ENCODE measurements at places on chromosomes 11 and 22.

DNA sequence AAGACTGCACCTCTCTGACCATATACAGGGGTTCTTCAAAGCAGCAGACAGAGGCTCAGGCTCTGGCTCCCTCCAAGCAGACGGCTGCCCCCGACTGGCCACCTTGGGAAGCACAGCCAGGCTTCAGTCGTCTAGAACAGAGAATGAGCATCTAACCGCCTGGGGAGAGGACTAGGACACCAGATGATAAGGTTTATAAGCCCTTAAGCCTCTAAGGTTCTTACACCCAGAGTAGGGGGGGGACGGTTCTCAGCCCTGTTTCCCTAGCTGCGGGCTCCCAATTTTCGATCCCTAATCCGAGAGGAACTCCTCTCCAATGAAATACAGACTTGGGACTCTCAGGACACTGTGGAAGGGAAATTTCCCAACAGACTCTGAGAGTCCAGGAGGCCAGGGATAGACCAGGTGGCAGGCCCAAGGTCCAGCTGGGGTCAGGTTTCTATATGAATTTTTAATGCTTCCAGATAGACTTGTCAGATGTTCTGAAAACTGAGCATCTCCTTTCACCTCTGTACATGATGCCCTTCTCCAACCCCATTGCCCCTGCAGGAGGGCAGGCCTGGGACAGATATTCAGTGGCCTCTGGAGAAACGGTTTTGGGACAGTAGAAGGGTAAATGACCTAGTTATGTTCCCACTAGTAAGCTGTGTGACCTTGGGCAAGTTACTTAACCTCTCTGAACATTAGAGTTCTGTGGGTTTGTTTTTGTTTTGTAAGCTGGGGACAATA lies 20.2 kb downstream of the RTN4RL2 start:
- no peak for DNase-seq

DNA sequence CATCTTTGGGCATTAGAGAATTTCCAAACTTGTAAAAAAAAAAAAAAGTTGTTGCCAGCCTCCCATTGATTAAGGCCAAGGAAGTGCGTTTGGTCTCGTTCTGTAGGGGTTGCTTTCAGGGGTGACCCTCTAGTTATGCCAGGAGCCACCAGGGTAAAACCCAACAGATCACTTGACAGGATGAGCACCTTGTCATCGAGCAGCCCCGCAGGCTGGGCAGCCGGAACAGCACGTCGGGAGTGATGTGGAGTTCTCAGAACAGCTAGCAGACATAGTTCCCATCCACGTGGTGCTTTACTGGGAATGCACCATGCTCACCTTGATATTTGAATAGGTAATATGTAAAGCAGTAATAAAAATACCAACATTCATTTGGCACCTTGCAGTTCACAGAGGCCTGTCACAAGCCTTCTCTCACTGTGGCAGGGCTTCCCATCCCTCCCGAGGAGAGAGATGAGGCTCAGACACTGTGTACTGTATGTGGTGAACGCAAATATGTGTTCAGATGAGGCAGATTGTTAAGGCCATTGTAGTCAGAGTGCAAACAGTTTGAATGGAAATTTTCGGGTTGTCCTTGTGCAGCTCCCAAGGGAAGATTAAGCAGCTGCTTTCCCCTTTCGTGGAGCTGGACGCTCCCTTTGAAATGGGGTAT lies 70.9 kb upstream of the SORL1-AS1 start:
- no peak for DNase-seq

DNA sequence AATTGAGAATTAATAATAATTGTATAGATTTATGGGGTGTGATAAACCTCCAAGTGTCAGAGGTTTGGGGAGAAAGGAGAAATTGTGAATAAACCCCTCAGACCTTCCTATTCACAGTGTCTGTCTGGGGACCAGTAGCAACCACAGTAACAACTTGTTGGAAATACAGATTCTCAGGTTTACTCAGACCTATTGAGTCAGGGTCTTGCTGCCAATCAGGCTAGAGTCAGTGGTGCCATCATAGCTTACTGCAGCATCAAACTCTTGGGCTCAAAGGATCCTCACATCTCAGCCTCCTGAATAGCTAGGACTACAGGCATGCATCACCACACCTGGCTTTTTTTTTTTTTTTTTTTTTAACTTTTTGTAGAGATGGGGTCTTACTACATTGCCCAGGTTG lies 17.3 kb downstream of the SLC3A2 start:
- DNase-seq, result no peak

- DNase-seq, result no peak
Observed at GRCh38 chr22:31739795-31740201, 10.1 kb downstream of the PRR14L start.

GRCh38 chr11:117950301-117950700 lies 21.1 kb upstream of the TMPRSS13 start:
- no peak for DNase-seq

DNA sequence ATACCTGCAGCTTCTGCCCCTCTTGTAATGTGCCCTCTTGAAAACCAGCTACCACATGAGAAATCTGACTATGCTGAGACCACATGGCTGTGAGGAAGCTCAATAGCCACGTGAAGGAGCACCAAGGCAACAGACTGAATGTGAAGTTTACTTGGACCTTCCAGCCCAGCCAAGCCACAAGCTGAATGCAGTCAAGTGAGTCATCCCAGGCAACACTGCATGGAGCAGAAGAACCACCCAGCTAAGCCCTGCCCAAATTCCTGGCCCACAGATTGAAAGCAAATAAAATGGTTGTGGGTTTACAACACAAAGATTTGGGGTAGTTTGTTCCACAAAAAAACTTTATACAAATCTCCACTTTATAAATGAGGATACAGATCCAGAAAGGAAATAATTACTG lies 114.5 kb downstream of the TIMP3 start:
- DNase-seq, result no peak

- no peak for DNase-seq
Observed at GRCh38 chr22:23179381-23180299, 669 bp upstream of the BCR start.

- no peak for DNase-seq
Observed at GRCh38 chr11:116217441-116217840, 555.3 kb downstream of the BUD13 start.

DNA sequence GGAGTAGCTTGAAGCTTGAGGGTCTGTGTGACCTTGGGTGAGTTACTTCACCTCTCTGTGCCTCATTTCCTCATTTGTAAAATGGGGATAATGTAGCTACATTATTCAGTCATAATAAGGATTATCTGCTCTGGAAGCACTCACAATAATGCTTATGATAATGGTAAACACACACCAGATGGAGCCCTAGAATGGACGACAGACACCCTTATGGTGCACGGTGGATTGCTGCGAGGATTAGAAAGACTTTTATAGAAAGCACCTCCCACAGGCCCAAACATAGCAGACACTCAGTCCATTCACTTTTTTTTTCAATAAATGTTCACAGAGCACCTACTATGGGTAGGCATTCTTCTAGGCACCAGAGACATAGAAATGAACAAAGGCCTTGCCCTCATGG lies 53.8 kb downstream of the LARGE1 start:
- no peak for DNase-seq

GRCh38 chr22:45672564-45673481 lies 1.2 kb downstream of the ATXN10 start:
- no peak for DNase-seq

- no peak for DNase-seq
Observed at GRCh38 chr22:18008136-18008535, 16.2 kb downstream of the MICAL3 start.

- DNase-seq, result no peak
Observed at GRCh38 chr22:27107386-27107785, 450.0 kb downstream of the MIAT start.

DNA sequence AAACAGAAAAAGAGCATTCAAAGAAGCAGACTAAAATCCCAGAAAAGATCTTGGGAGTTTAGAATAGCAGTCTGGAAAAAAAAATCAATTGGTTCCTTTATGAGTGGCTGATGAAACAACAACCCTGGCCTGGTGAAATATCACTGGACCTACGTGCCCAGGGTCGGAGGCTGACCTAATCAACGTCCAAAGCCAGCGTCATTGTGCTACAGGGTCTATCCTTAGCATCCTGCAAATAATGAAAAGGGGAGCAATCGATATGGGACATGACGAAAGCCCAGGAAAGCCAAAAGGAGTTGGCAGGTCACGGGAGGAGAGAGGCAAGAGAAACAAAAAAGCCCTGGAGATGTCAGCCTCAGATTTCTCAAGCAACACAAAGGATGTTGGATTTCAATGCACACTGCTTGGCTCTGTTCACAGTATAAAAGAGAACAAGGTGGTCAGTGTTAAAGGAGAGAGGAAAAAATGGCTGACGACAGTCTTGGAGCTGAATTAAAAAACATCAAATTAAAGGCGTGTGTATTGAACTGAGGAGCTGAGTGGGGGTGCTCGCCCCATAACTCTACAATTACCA lies 148.8 kb downstream of the BLID start:
- DNase-seq, result no peak

DNA sequence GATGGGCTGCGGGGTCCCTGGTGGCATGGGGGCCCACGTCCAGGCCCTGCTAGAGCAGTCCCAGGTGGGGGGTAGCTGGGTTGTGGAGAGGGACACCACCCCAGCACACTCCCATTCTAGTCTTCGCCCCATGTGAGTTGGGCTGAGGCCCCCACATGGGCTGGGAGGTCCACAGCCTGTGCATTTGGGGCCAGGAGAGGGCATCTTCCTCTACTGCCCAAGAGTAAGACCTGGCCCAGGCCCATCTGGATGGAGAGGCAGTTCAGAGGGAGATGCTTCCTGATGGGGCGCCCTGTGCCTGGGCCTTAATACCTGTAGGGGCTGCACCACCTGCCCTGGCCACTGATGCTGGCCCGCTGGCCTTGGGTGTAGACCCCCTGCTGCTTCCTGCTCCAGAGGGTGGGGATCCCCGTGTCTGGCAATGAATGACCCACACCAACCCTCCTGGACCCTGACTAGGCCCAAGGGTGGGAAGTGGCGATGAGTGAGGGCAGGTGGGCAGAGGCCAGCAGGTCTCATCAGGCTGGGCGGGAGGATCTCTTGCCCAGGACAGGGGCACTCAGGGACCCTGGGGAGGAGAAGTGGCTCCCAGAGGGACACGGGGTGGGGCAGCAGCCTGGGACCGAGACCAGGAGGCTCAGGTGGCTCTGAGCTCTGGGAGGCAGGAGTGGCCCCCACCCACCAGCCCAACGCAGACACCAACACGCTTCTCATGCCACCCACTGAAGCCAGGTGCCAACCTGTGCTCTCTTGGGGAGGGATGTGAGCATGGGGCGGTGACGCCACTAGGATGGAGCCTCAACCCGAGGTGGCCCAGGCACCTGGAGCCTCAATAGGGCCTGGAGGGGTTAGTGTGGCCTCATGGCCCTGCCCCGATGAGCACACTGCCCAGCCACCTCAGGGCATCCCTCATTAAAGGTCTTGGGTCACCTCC lies 17.4 kb upstream of the GNB1L start:
- no peak for DNase-seq

DNA sequence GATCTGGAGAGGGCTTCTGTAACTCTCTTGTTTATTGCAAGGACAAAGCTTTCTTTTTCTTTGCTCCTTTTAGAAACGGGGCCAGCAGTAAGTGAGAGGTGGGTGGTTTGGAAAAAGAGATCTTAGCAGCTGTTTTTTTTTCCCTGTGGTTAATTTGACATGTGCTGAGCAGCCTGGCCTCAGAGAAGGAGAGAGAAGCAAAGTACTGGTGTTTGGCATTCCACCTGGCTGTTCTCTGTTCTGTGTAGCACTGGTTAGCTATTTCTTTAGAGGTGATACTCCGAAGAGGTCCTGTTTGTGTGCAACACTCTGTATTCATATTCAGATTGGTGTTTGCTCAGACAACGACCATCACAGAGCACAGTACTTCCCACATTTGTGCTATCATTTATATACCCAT lies 80.8 kb upstream of the SORL1-AS1 start:
- DNase-seq, result no peak

GRCh38 chr22:37986371-37986770 lies 2.0 kb upstream of the SOX10 start:
- DNase-seq, result no peak

DNA sequence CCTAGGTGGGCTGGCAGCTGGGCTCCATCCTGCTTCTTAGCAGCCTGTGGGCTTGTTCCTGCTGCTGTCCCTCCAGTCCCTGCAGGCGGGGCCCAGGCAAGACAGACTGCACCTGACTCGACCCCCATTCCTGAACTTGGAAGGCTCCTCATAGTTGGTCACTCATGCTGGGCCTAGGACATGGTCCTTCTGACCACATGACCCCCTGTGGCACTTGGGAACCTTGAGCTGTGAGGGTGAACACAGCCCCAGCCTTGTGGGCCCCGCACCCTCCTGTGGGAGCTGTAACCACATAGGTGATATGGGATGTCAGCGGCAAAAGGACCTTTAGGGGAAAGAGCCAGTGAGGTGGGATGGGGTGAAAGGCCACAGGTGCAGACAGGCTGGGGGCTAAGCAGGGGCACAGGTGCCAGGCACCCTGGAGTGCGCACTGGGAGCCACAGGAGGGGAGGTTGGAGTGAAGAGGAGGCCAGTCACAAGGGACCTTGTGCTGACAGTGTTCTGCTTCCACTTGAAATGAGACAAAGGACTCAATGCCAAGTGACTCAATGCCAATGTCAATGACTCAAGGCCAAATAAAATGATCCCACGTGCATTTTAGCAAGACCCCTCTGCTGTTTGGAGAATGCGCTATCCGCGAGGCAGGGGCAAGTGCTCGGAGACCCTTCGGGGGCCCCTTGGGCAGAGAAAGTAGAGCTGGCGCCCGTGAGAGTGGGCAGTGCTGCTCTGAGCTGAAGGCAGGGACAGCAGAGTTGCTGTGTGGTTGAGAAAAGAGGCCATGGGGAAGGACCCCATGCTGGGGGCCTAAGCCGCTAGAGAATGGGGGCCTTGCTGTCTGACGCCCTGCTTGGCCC lies 90.7 kb downstream of the MORC2 start:
- DNase-seq, result no peak

- no peak for DNase-seq
Observed at GRCh38 chr22:45599836-45600577, 71.6 kb upstream of the ATXN10 start.

DNA sequence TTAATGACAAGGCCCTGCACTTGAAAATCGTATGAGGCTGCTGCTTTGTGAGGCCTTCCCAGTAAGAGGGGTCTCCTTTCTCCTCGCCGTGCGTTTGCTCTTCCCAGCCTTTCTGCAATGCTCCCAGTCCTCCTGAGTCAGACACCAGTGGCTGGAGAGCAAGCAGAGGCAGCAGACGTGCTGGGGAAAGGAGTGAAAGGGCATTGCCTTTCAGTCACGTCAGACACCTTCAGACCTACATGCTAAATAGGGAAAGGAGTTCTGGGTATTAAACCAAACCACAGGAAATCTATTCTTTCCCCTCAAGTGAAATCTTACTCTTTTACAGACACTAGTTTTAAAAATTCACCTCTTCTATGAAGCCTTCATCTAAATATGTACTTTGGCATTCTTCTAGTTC lies 274.8 kb downstream of the NTM start:
- no peak for DNase-seq

DNA sequence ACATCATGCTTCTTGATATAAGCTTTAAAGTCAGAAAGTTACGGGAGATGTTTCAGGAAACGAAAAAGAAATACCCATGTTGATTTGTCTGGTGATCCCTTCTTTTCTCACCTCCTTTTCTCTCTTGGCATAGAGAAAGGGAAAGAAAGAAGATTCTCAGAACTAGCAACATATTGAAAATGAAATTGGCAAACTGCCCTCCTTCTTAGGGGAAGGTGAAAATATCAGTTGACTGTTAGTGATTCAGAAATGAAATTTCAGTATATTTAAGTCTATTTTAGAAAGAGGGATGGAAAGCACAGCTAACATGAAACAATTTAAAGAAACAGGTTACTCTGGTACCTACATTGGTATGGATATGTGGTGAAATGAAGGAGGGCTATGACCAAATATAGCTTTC lies 918.1 kb downstream of the METTL15 start:
- DNase-seq, result no peak

GRCh38 chr22:46230262-46230901 lies 19.7 kb downstream of the CDPF1 start:
- no peak for DNase-seq

Measured in iPS DF 6.9 (cell line).